ENCODE measurements at places on chromosomes 3 and 15. TPM values are rescaled to one million over a fixed set of nuclear protein-coding genes. Genes with fewer than 3 reads are reported as not detected.

The COL8A1 gene
- total RNA-seq, result 1.3 TPM

The SAMMSON gene
- total RNA-seq, result not detected

DNA sequence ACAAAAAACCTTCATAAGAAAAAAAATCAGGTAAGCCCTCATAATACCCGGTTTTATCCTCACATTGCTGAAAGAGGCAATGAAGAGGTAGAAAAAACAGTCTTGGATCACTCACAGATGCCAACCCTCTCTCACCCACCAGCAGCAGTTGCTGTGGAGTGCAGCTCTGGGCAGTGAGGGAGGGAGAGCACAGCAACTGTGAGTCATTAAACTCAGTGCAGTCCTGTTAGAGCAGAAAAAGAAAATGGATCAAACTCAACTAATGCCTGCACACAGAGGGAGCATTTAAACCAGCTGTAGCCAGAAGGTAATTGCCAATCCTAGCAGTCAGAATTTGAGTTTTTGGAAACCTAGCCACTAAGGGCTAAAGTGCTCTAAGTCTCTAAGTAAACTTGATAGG is 1050.6 kb upstream of the ALCAM start:
- H3K36me3 ChIP-seq, result no peaks in the 10 kb centered on the region
- DNase-seq, result no peak
- H3K27ac ChIP-seq, result no peak overlapping the region
- H3K27me3 ChIP-seq, result no peaks in the 10 kb centered on the region
- H3K4me3 ChIP-seq, result no peak overlapping the region

DNA sequence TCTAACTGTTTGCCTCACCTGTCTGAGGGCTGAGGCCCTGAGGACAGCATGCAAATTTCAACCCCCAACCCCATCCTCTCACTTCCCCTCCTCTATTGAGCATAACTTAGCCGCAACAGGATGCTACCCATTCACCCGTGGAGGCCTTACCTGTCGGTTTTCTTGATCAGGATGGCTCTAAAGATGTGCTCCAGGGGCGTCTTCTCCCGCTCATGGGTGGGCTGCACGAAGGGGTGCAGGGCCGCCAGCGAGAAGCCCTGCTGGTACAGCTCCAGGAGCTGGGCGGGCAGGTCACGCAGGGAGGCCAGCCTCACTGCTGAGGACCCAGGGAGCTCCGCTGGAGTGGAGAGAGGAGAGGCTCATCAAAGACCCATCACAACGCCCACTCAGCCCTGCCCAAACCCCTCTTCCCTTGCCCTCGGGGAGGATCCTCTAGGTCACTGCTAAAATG is 79.8 kb downstream of the RFTN1 start:
- H3K4me3 ChIP-seq, result no peak overlapping the region
- H3K4me1 ChIP-seq, result peaks cover 23% of the 10 kb centered on the region
- no peak overlapping the region for H3K27ac ChIP-seq
- peak; percentile 79 for DNase-seq
- H3K27me3 ChIP-seq, result no peaks in the 10 kb centered on the region
- H3K36me3 ChIP-seq, result peaks cover 12% of the 10 kb centered on the region

GRCh38 chr15:69141286-69141701 is 19.1 kb upstream of the GLCE start:
- H3K36me3 ChIP-seq, result no peaks in the 10 kb centered on the region
- no peaks in the 10 kb centered on the region for H3K4me1 ChIP-seq
- H3K27me3 ChIP-seq, result peaks cover 22% of the 10 kb centered on the region
- no peak overlapping the region for H3K27ac ChIP-seq

- no peak for DNase-seq
- H3K27me3 ChIP-seq, result no peaks in the 10 kb centered on the region
- no peak overlapping the region for H3K4me3 ChIP-seq
- no peaks in the 10 kb centered on the region for H3K4me1 ChIP-seq
Observed at GRCh38 chr3:147318900-147319299, 87.4 kb downstream of the ZIC4 start.

DNA sequence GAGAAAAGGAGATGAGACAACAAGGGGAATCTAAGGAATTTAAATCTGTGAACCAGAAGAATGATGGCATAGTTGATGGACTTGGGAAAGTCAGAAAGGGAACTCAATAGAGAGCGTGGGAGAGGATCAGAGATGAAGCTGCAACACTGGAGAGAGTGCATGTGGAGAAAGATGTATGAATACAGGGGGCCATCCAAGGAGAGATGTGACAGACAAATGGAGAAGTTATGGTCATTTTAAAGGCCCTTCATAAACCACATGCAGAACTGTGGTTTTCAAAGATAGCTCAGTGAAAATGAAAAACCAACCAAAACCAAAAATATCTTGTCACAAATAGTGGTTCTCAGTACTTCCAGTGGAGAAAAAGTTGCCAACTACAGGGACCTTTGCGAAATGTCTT is 265.2 kb downstream of the SUCLG2 start:
- no peaks in the 10 kb centered on the region for H3K4me1 ChIP-seq
- no peaks in the 10 kb centered on the region for H3K27me3 ChIP-seq
- DNase-seq, result no peak
- H3K36me3 ChIP-seq, result peaks cover 49% of the 10 kb centered on the region

GRCh38 chr3:71587958-71588357 is 4.4 kb upstream of the FOXP1 start:
- no peak overlapping the region for H3K4me3 ChIP-seq
- no peak overlapping the region for H3K27ac ChIP-seq
- H3K4me1 ChIP-seq, result peaks cover 15% of the 10 kb centered on the region
- no peak for DNase-seq
- no peaks in the 10 kb centered on the region for H3K36me3 ChIP-seq
- H3K27me3 ChIP-seq, result no peaks in the 10 kb centered on the region

Measured in spleen (tissue), 13 donors.